Muscle of back (tissue), 13 donors: ENCODE measurements at places on chromosomes 2 and 18.

GRCh38 chr18:48027401-48027963 is 97.0 kb upstream of the SMAD2 start:
- DNase-seq = peak; percentile 59

GRCh38 chr2:219611306-219611705 is 13.6 kb downstream of the STK11IP start:
- DNase-seq = no peak

DNA sequence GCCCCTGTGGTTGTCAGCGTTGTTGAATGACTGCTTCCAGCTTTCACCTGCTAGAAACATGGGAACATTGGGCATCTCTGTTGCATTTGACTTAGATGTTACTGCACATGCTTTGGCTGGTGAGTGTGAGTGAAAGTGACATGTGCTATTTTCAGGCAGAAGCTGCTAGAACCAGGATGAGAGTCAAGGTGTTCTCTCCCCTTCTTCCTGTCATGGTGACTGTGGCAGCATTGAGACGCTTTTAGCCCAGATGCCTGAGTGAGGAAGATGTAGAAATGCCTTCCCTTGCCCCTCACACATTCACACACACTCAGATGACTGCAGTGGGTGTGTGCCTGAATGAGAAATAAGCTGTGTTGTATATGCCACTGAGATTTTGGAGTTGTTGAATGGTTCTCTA is 220.2 kb downstream of the PTPRM start:
- no peak for DNase-seq

DNA sequence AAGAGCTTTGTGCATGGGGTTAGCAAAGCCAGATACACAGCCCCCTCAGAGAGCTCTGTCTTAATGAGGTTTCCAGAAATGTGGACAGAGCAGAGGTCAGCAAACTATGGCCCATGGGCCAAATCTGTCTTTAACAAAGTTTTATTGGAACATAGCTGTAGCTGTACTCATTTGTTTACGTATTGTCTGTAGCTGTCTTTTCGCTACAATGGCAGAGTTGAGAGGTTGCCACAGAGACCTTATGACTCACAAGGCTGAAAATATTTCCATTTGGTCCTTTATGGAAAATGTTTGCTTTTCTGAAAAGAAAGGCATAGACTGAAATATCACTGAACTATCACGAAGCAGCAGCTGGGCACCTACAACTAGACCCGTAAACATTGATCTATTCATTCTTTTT is 841.8 kb downstream of the SLC4A3 start:
- no peak for DNase-seq

DNA sequence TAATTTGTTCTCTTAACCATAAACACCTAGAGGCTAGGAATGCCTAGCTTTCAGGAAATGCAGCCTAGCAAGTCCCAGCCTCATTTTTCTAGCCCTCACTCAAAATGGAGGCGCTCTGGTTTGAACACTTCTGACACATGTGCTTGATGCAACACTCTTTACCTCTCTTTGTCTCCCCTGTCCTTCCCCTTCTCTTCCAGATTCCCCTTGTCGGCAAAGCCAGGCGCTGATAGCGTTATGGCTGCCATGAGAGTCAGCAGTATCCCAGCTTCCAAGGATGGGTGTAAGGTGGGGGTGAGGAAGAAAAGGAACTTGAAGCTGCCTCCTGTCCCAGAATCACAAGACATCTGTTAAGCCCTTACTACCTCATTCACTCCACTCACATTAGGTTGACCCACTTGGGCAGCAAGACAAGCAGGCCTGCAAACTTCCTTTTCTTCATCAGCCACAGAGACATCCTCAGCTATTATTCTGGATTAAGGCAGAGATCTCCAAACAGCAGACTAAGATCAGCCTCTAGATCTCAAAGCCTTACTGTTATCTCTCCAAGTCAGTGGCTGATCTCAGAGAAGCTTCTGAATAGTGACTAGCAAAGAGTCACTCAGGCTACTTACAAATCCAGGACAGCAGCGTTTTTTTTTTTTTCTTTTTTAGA is 1.9 kb upstream of the ST3GAL5 start:
- no peak for DNase-seq

GRCh38 chr2:105112345-105112744 is 74.5 kb downstream of the MRPS9 start:
- no peak for DNase-seq

- DNase-seq = no peak
Observed at GRCh38 chr18:54692463-54692862, 101.4 kb downstream of the DYNAP start.

GRCh38 chr2:161946489-161947107 is 127.4 kb downstream of the DPP4 start:
- DNase-seq = peak; percentile 67

GRCh38 chr2:103896182-103896581 is 957.7 kb upstream of the POU3F3 start:
- no peak for DNase-seq

DNA sequence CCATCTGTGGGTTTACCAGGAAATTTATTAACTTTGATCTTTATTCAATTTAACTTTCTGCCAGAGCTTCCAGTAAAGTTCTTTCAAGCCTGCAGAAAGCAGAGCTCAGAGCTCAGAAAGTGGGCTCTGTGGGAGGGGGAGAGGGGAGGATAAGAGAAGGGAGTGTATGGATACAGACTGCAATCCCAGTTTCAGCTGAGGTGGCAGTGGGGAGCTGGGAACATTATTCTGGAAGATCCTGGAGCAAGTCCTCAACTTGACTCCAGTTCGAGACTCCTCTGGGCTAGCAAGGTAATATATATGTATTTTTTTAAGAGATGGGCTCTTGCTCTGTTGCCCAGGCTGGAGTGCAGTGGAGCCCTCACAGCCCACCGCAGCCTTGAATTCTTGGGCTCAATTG is 108.9 kb upstream of the NABP1 start:
- DNase-seq = no peak

DNA sequence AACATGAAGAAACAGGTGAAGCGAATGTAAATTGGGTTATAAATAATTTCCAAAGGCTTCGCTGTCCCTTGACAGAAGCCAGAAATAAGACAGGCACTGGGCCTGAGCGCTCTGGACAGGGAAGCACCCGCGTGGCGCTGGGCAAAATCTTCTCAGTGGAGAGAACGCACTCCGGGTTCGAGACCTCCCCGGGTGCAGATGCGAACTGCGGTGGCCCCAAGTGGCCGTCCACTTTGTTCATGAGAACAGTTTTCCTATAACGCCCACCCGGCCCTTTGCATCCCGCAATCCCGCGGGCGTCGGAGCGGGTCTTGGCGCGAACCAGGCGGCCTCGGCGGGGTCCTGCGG is 651 bp upstream of the DPYSL5 start:
- no peak for DNase-seq

GRCh38 chr2:180559771-180560170 is 420.6 kb upstream of the UBE2E3 start:
- DNase-seq = peak; percentile 2

- DNase-seq = no peak
Observed at GRCh38 chr2:238387332-238387731, 39.4 kb upstream of the ASB1 start.

- no peak for DNase-seq
Observed at GRCh38 chr2:108169982-108170625, 69.7 kb upstream of the SULT1C3 start.

- no peak for DNase-seq
Observed at GRCh38 chr2:57296795-57297517, 749.6 kb upstream of the VRK2 start.

GRCh38 chr2:105929516-105929915 is 184.8 kb downstream of the NCK2 start:
- peak; percentile 17 for DNase-seq

DNA sequence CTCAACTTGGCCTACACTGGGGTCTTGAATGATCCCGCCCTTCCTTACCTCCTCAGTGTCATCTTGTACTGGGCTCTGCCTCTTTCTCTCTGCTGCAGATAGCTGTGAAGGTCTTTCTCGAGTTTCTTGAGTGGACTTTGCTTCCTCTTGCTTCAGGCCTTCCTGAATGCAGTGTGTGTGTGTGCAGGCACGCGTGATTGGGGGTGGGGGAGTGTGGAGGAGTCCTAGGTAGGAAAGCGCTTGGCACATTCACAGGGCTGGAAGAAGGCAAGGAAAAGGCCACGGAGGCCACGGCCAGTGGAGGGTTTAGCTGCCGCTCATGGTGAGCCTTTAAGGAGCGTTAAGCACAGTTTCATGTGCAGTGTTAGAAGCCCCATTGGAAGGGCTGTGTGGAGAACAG is 5.5 kb downstream of the RALB start:
- no peak for DNase-seq

- DNase-seq = no peak
Observed at GRCh38 chr2:213861638-213862037, 549.2 kb upstream of the VWC2L start.

- no peak for DNase-seq
Observed at GRCh38 chr2:106032676-106033075, 161.4 kb downstream of the UXS1 start.

GRCh38 chr18:36775396-36775795 is 53.4 kb downstream of the TPGS2 start:
- DNase-seq = no peak

GRCh38 chr18:2310886-2311285 is 260.4 kb downstream of the METTL4 start:
- DNase-seq = no peak

- DNase-seq = no peak
Observed at GRCh38 chr2:233416706-233417105, 62.4 kb downstream of the DGKD start.

DNA sequence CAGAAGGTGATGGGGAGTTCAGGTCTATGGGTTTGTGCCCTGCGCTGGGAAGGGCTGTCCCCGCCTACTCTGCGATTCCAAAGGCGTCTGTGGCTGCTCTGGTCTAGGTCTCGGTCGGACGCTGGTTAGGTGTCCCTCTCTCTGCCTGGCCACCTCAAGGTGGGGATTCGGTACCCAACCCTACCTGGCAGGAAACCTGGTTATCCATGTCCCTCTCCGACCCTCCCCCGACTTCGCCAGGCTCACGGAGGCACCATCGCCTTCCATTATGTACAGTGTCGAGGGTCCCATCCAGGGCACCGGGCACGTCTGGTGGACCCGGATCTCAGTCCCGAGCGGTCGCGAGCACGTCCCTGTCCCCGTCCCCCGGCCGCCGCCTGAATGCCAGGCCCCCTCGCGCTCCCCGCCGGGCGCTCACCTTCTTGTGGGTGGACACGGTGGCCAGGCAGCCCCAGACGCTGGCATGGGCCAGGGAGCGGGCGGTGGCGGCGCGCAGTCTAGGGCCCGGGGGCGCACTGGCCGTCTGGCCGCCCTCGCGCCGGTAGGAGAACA is 628 bp downstream of the CREG2 start:
- DNase-seq = no peak

DNA sequence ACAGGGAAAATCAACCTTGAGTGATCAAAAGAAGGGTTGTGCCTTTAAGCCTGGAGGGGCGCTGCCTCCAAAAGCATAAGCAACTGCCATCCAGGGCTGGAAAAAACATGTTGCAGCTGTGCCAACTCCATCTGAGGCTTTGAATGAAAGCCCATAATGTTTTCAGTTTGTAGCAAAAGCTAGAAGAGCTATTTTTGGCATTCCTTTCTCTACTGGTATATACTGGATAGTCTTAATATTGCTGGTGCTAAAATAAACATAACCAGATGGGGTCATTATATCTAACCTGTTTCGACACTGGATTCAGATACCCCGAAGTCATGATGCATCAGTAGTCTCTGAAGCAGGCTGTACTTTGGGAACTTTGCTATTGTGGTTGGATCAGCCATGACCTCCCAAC is 25.1 kb downstream of the ANXA4 start:
- DNase-seq = no peak

- DNase-seq = peak; percentile 77
Observed at GRCh38 chr18:22471546-22472131, 53.9 kb upstream of the CTAGE1 start.

DNA sequence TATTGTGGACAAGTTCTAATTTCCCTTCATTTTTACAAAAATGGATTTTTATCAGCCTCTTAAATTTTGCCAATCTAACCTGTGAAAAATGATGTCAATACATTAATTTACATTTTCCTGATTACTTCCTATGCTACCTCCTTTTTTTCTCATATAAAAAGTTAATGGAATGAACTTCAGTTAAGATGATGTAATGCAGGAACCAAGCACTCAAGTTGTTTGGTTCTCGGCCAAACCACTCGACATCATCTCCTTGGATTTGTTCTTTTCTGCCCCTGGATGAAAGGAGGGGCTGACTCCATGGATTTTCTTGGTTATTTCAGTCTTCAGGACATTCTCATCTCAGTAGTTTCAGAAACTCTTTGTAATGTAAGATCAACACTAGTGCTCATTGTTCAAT is 253.1 kb upstream of the NXPH2 start:
- peak; percentile 1 for DNase-seq
